Pulmonary artery endothelial cell (primary cell): ENCODE measurements at places on chromosomes 16 and 17. TPM values are rescaled to one million over a fixed set of nuclear protein-coding genes. Genes with fewer than 3 reads are reported as not detected.

TELO2 gene
- total RNA-seq = 19.1 and 22.9 TPM in 2 replicates

- DNase-seq = no peak
Observed at GRCh38 chr17:42526031-42526444, 10.0 kb upstream of the NAGLU start.

- DNase-seq = no peak
Observed at GRCh38 chr17:61507383-61508066, 55.3 kb downstream of the TBX4 start.

- no peak for DNase-seq
Observed at GRCh38 chr16:3878610-3879009, 1.9 kb downstream of the CREBBP start.

DNA sequence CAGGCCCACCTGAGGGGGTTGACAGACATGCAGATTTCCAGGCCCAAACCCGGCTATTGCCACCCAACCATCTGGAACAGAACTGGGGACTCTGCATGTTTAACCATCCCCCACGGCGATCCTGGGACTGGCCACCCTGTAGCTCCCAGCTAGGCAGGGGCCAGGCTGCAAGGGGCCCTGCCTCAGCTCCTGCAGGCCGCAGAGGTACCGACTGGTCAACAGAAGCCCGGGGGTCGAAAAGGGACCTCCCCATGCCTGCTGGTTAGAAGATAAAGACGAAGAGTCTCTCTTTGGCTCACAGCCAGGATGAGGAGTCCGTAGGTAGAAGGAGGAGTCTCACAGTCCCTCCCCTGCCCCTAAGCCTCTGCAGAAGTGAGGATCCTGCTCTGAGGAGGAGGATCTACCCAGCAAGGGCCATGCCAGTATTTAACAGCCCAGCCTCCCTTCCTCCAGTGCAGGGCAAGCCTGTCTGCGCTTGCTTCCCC lies 223.4 kb upstream of the TNRC6C start:
- no peak for DNase-seq

DNA sequence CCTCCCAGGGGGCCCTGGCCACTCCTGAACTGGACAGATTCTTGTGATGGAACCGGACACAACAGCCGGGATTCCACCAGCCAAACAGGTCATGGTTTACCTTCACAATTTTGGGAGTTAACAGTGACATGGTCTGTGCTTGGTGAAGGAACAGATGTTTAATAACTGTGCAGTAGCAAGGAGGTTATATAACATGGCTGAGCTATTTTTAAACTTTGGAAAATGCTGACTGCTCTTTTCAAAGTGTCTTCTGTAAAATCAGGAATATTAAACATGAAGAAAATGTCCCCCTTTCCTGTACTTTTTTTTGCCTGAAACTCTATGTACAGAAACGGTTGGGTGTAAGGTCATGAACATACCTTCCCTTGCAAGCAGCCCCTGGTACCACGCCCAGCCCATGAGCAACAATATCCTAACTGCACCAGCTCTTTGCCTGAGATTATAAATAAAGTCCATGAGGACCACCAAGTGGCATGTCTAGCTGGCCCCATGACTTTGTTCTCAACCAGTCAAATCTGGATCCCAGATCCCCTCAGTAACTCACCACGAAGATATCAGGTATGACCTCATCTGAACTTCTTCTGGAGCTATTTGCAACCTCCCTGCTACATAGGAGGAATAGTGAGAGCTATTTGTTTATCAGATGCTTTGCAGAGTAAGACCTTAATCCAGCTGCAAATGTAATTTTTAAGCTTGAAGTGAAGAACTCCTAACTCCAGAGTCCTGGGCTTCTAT lies 249.1 kb downstream of the GRIN2A start:
- DNase-seq = no peak

DNA sequence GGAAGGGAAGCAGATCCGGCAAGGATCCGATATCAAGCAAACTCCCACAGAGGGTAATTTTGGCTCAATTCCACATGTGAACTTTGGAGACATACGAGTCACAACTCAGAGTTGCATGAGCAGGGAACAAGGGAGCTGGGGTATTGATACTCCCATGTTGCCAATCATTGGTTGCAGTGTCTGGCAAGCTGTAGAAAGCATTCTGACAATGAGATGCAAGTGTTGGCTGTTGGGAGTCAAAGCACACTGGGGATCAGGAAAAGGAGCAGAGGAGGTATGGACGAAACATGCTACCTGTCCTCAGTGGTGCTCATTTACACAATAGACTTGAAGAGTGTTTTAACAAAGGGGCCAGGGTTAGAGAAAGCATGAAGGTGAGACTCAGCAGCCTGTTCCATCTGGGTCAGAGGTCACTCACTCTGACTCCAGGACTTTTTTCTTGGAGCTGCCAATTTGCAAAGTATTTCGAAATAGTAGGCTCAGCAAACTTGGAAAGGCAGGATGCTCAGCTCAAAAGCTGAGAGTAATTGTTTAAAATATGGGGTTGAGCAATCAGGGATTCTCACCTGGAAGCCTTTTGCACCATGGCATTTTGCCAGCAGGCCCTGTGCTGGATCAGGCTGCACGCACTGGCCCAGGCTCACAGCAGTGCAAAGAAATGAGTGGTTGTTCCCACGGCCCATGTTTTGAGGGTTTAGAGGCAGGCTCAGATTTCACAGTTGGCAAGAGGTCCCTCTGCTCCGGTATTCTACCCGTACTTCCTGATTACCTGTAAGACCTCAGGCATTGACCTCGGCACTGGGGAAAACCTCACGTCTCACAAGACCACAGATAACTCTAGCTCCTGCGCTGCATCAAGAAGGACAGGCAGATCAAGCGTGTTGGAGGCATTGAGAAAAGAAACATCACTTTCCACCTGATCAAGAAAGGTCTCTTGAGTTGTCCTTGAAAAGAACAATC lies 17.6 kb upstream of the NKD1 start:
- DNase-seq = no peak

DNA sequence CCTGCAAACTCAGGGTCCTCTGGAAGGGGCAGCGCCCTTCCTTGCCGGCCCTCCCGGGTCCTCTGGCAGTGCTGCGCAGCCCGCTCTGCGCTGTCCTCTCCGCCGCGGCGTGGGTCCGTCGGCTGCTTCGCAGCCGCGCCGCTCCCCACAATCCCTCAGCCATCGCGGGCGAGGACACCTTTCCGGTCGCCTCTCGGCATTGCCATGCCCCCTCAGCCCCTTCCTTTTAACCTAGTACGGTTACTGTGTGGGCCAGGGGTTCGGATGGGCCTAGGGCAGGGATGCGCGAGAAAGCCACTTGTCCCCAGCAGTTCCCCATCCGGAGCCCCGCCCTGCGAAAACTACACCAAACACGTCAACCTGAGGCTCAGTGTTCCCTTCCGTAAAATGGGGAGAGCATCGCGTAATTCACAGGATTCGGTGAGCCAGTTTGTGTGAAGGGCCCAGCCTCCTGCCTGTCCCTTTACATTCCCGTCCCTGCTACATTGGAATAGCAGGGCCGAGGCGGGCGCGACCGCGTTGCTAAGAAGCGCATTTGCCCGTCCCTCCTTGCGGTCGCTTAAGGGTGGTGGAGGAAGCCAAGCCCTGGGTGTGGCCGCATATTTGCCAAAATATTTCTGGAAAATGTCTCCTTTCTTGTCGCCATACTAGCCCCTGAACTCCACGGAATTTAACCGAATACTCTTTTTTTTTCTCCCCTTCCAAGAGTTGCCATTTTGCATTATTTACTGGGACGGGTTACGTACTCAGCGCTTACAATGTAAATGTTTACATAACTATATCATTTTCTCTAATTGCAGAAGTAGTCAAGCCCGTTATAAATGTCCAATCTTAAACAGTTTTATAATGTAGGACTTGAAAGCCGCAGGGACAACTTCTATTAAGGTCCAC lies 13.2 kb downstream of the COPZ2 start:
- DNase-seq = no peak

DNA sequence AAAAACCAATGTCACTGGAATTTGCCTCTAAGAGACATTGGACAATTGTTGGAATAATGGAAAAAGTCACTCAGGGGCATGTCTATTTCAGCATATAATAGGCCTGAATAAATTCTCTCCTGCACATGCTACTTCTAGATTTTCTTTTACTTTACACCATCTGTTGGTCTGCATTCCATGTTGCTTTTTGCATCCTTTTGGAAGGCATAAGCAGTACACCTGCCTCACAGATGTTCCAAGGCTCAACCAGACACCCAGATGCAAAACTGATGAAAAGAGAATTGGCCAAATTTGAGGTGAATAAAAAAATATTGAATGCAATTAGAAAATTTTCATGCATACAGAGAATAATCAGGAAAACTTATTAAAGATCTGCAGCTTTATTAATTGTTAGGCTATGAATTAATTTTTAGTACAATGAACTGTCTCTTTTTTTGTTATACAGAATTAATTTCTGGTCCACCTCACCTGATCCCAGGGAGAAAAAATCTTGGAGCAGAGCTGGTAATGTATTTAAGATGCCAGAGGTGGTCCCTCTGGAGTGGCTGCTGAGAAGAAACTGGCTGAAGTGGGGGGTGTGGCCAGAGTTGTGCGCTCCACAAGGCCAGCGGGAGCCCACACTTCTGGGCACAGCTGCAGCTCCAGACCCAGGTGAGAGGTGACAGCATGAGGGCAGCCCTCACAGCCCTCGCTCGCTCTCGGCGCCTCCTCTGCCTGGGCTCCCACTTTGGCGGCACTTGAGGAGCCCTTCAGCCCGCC lies 778.6 kb downstream of the CDH11 start:
- DNase-seq = no peak

- no peak for DNase-seq
Observed at GRCh38 chr16:4120176-4120575, 3.9 kb upstream of the ADCY9 start.
